ENCODE measurements at places on chromosomes 13 and 19. TPM values are rescaled to one million over a fixed set of nuclear protein-coding genes. Genes with fewer than 3 reads are reported as not detected.

DNA sequence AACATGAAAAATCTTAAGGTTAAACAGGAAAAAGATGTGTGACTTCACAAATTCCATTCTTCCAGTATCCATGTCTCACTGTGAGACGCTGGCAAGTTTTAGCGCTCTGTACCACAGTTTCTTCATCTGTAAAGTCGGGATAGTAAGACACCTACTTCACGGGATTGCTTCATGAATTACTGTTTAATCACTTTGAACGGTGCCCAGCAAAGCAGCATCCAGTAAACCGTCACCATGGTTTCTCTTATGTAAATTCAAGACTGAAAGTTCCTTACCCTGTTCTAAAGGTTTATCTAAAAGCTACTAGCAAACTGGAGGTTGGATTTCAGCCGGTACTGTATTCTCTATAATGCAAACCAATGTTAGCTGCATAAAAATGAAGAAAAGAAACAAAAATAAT is 53.5 kb downstream of the KATNAL1 start:
- DNase-seq: no peak
- H3K27ac ChIP-seq: no peak overlapping the region
- no peaks in the 10 kb centered on the region for H3K4me1 ChIP-seq
- H3K36me3 ChIP-seq: peaks cover 37% of the 10 kb centered on the region
- no peaks in the 10 kb centered on the region for H3K27me3 ChIP-seq
- H3K4me3 ChIP-seq: no peak overlapping the region

CYP4F3 gene
- not detected for total RNA-seq

- no peak overlapping the region for H3K4me3 ChIP-seq
- no peaks in the 10 kb centered on the region for H3K27me3 ChIP-seq
- no peak for DNase-seq
- H3K27ac ChIP-seq: no peak overlapping the region
- H3K36me3 ChIP-seq: no peaks in the 10 kb centered on the region
- H3K4me1 ChIP-seq: no peaks in the 10 kb centered on the region
These were observed 172.4 kb downstream of the LACC1 start for GRCh38 chr13:44051918-44052675.

DNA sequence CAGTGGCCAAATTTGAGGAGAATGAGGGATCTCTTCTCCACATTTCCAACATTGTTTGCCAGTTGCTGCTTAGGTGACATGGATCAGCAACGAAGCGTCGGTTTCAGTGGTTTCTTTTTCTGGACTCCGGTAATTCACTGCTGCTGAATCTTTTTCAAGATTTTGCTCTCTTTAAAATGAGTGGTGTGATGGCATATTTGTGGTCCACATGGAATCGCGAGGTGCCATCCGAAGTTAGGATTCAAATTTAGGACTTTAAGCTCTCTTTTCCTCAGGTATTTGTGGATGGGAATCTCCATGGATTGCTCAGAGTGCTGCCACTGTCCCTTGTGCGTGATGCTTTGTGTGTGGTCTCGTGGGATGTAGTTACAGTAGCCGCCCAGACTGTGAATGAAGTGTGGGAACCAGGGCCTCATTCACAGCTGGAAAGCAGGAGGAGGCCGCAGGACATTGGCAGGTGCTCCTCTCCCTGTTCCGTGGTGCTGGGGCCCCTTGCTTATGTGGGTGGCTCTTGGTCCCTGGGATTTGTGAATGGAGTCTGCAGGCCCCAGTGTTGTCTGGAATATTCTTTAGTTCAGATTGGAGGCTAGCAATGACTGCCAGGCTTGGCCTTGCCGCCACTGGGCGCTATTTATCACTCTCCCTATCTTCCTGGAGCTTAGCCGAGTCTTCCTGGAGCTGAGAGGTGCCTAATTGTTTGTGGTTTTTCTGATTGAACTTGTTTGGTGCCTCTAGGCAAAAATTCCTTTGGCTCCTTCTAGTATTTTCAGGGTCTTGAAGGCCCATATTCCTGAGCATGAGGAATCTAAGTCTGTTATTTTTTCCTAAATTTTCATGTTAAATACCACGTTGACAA is 1.5 kb downstream of the ILF3 start:
- H3K36me3 ChIP-seq: peaks cover 58% of the 10 kb centered on the region
- peak overlapping the region; percentile 75 for H3K27ac ChIP-seq
- no peaks in the 10 kb centered on the region for H3K4me1 ChIP-seq
- no peak for DNase-seq
- H3K4me3 ChIP-seq: peak overlapping the region; percentile 93
- no peaks in the 10 kb centered on the region for H3K27me3 ChIP-seq

GRCh38 chr19:15210323-15210781 is 9.6 kb upstream of the NOTCH3 start:
- no peak overlapping the region for H3K4me3 ChIP-seq
- no peaks in the 10 kb centered on the region for H3K4me1 ChIP-seq
- H3K36me3 ChIP-seq: no peaks in the 10 kb centered on the region
- no peaks in the 10 kb centered on the region for H3K27me3 ChIP-seq
- H3K27ac ChIP-seq: no peak overlapping the region

DNA sequence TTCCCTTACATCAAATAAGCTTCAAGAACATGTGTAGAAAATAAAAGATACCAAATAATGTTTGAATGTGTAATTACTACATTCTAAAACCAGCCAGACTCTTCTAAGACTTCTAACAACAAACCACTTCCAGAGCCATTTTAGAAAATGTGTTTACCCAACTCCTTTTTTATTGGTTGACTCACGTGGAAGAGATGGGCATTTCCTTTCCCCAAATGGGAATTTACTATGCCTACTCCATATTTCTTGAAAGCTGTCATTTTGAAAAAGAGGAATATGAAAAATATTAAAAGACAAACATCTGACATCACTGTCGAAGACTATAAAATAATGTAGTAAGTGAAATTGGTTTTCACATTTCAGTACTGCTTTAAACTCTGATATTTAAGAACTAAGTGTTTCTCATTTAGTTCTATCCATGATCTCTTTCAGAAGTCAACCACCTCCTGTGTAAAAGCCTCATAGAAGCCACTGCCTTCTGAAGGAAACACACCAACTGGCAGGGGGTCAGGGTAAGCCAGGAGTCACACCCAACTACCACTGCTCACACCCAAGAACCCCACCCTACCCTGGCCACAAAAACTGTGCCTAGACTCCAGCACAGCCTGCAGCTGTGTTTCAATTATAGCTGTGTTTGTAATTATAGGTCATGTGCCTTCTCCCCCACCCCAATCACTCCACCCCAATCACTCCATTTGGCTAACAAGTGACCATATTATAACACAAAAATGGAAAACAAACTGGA is 86.8 kb downstream of the UBL3 start:
- H3K27me3 ChIP-seq: no peaks in the 10 kb centered on the region
- no peak for DNase-seq
- no peaks in the 10 kb centered on the region for H3K4me1 ChIP-seq

- H3K27me3 ChIP-seq: no peaks in the 10 kb centered on the region
- H3K27ac ChIP-seq: no peak overlapping the region
- no peak overlapping the region for H3K4me3 ChIP-seq
These were observed 50.3 kb downstream of the URI1 start for GRCh38 chr19:29992233-29992867.

DNA sequence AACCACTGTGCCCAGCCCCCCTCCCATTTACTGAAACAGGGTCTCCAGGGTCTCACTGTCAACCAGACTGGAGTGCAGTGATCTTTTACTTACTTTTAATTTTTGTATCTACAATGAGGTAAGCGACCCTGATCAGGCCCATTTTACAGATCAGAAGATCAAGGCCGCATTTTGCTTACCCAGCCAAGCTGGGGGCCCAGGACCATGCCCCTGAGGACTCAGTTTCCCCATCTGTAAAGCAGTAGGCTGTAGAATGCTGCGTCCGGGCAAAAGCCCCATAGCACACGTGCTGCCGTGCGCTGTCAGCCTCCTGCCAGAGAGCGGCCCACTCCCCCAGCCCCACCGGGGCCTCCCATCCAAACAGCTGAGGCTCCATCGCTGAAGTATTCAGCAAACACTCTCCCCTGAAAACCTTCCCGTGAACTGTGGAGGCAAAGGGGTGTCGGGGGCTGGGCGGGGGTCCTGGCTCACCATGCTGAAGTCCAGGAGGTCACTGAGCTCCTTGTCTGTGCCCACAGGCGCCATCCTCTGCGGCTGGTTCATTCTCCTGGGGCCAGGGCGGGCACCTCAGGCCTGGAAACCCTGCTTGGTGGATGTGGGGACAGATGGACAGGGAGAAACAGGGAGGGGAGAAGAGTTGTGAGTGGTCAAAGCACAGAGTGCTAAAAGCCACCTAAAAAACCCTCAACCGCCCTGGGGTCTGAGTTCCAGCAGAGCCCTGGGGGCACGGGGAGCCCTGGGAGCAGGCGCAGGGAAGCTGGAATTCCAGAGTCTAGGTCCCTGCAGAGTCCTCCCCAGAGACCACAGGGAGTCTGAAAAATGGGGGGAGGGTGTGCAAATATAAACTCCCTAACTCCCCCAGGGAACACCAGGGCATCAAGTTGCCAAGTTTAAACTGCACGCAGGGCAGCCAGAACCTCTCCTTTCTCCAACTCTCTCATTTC is 2.4 kb downstream of the TCF3 start:
- H3K36me3 ChIP-seq: peaks cover 28% of the 10 kb centered on the region
- no peaks in the 10 kb centered on the region for H3K27me3 ChIP-seq
- H3K4me1 ChIP-seq: no peaks in the 10 kb centered on the region
- no peak overlapping the region for H3K27ac ChIP-seq

NLRP11 gene
- not detected for total RNA-seq

- peaks cover 6% of the 10 kb centered on the region for H3K4me1 ChIP-seq
- H3K4me3 ChIP-seq: no peak overlapping the region
- peaks cover 31% of the 10 kb centered on the region for H3K36me3 ChIP-seq
- no peak overlapping the region for H3K27ac ChIP-seq
These were observed 148.9 kb downstream of the SHISA2 start for GRCh38 chr13:25902891-25903341.
